ENCODE measurements at places on chromosomes 1 and 21.

DNA sequence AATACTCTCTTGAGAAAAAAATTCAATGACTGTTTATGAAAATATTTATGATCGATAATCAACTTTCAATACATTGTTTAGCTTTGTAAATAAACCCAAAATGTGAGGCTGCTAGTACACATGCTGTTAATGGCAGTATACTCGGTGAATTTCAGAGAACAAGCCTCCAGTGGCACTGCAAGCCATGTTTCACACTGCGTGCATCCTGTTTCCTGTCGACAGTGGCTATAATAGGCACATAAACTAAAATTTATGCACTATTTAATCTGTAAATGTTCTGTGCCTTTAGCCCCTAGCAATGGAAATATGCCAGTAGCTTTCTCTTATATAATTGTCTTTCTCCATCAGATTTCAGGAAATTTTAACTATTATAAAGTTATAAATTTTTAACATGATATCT, 26.3 kb upstream of the RGS18 start:
- no peak for DNase-seq

GRCh38 chr1:23825762-23826522, 713 bp upstream of the HMGCL start:
- no peak for DNase-seq

DNA sequence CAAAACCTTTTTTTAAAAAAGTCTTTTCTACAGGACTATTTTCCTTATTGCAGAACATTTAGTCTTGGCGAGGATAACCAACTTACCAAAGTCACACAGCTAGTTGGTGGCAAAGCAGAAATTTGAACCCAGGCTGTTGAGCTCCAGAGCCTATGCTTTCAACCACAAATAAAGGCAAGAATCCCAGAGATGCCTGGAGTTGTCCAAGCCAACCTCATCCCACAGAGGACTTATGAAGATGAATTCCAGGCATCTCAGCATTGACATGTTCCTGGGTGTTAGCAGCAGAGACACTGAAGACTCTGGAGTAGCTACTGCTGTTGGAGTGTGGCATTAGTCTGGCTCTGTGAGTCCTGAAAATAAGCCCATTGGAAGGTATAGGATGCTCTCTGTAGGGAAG, 287.6 kb upstream of the C1orf105 start:
- no peak for DNase-seq

DNA sequence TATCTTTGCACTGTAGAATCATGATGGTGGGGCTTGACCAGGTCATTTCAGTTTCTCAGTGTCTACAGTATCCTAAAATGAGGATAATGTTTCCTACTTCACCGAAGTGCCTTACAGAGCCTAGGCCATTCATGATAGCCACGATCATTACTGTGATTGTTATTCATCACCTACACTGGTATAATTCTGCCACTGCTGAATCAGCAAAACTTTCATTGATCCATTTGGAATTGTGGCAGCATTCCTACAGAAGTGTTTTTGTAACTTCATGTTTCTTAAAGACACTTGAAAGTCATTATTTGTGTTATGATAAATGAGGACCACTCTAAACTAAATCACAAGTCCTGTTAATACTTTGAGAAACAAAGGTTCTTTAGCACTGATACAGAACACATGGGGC, 6.0 kb upstream of the PLPPR5 start:
- DNase-seq = no peak

DNA sequence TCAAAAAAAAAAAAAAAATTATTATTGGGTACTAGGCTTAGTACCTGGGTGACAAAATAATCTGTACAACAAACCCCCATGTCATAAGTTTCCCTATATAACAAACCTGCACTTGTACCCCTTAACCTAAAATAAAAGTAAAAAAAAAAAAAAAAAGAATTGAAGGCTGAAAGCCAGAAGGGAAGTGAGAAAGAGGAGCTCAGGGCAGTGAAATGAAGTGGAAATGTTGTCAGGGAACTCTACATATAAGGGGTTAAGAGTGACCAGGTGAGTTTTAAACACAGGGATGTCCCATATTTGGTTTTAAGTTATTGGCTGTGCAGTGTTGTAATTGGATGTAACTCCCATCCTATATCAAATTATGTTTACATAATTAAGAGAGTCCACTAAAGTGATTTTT, 85.7 kb upstream of the ABCD3 start:
- DNase-seq = no peak

- DNase-seq = no peak
Observed at GRCh38 chr1:229347528-229347927, 4.7 kb upstream of the CCSAP start.

- no peak for DNase-seq
Observed at GRCh38 chr1:198904321-198904720, 265.5 kb downstream of the PTPRC start.

DNA sequence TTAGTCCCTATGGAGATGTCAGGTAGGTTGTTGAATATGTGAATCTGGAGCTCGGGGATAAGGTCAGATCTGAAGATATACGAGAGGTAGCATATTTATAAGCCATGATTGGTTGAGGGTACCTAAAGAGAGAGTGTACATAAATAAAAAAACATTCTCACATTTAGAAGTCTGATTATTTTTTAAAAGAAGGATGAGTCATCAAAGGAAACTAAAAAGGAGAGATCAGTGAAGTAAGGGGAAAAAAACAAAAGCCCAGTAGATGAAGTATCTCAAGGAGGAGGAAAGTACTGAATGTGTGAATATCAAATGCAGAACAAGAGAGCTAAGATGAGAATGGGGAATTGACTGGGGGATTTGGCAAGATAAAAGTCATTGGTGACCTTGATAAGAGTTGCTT, 15.7 kb upstream of the ANGPTL1 start:
- DNase-seq = no peak

GRCh38 chr1:182367926-182368325, 23.7 kb downstream of the GLUL start:
- no peak for DNase-seq

DNA sequence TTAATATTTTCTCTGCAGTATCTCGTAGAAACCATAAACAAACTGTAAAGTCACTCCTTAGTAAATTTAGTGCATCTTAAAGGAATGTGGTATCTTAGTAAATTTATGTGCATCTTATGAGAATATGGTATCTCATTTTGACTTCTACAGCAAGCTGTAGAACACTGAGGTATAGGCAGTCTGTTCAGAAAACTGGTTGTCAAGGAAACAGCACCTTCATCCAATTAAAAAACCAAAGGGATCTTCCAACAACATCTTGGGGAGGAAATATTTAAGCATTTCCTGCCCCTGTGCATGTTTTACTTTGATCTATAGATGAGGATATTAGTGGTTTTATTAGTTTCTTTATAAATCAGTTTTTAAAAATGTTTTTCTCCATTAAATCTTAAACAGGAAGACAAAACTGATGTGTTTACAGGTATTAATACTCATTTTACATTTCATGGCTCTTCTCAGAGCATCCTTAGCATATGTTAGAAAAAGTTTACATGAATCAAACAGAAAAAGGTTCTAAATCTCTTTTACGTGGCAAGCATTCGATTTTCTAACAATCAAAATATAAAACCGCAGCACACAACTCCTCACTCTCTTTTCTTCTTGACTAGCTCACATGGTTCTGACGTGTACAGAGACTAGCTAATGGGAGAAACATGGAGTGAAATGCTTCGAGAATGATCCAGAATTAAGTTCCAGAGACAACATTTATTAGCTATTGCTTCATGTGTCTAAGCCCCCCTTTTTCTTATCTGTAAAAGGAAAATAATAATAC, 668.8 kb downstream of the PTPRC start:
- no peak for DNase-seq

DNA sequence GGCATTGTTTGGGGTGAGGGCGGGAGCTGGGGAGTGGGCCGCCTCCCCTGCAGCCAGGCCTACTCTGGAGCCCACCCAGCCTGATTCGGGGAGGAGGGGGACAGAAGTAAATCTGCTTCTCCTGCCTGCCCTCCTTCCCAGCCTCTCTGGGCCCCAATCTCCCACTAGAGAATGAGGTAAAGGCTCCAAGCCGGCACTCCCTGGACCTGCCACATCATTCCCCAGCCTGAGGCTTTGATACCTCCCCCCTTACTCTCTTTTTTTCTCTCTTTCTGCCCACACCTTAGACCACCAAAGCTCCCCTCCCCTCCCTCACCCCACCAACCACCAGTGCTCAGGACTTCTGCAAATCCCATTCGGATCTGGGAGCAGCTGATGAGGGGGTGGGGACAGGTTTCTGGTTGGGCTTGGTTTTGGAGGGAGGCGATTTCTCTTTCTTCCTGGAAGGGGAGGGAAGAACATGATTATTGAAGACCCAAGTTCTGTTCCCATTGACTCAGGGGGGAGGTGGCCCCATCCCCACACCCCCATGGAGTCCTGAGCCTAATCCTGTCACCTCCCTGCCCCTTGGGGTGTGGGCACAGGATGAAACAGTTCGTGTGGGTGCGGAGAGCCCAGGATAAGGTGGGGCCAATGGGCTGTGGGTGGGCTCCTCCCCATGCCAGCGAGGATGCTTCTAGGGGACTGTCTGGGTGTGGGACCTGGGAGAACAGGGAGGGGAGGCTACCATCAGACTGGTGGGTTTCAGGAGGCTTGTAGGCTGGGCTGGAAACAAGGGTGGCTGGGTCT, 1.3 kb downstream of the MAP7D1 start:
- DNase-seq = no peak

DNA sequence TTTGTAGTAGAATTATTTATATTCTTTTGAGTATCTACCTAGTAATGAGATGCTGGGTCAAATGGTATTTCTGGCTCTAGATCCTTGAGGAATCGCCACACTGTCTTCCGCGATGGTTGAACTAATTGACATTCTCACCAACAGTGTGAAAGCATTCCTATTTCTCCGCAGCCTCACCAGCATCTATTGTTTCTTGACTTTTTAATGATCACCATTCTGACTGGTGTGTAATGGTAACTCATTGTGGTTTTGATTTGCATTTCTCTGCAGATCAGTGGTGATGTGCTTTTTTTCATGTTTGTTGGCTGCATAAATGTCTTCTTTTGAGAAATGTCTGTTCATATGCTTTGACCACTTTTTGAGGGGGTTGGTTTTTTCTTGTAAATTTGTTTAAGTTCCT, 15.3 kb upstream of the IL23R start:
- DNase-seq = no peak

DNA sequence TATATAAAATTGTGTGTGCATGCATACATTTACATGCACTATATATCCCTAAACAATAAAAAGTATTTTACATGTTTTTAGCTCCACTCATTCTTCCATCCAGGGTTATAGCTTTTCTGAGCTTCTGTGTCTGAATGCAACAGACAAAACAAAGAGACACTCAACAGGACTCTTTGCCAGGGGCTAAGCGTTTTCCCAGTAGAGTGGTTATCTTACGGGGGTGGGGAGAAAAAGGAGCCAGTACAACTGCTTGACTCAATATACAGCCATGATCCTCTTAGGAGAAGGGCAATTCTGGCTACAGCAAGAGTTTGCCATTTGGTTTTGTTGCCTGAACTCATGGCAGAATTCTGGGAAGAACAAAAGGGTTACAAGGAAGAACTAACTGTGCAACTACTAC, 14.6 kb upstream of the PPP2R5A start:
- DNase-seq = no peak

DNA sequence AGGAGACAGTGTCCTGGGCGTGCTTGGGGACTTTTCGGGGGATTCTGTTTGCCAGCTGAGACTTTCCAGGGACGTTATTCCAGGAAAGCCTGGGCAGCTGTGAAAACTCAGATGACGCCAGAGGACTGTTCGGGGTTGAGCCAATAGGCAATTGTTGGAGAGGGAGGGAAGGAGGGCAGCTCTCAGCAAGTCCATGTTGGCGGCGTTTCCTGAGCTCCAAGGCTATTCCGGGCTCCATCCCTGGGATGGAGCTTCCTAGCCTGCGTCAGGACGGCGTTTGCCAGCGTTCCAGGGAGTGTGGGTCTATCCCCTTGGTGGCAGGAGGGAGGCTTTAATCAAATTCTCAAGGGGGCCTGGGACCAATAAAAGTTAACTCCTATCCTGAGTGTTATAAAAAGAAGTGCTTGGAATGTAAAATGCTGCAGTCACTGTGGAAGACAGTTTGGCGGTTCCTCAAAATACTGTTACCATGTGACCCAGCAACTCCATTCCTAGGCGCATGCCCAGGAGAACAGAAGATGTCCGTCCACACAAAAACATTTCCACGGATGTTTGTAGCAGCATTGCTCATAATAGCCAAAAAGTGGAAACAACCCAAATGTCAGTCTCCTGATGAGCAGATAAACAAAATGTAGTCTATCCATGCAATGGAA, 15.2 kb downstream of the SLC27A3 start:
- DNase-seq = no peak

DNA sequence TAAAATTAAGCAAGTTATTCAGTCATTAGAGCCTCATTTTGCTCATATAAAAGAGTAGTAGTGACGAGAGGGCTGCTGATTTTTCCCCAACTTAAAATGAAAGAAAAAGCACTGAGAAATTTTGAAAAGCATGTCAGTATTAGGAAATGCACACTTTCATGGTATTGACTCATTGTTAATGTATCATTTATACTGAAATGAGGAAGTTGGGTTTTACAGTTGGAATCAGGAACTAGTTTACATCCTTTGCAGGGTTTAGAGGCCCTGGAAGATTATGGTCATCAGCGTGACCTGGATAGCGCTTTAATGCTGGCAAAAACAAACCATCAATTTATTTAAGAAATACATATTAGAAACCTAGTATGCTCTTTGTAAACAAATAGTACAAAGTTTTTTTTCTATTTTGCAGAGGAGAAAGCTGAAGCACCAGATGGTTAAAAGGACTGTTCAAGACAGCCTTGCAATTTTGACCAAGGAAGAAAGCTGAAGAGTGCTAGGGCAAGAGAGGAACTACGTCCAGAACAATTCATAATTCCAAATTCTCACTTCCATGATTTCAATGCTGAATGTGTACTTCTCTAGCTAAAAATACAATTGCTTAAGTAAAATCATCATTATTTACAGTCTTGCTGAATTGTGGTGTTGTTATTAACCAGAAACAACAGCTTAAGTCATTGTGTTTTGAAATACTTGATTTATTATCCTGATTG, 94.8 kb upstream of the SGIP1 start:
- no peak for DNase-seq

DNA sequence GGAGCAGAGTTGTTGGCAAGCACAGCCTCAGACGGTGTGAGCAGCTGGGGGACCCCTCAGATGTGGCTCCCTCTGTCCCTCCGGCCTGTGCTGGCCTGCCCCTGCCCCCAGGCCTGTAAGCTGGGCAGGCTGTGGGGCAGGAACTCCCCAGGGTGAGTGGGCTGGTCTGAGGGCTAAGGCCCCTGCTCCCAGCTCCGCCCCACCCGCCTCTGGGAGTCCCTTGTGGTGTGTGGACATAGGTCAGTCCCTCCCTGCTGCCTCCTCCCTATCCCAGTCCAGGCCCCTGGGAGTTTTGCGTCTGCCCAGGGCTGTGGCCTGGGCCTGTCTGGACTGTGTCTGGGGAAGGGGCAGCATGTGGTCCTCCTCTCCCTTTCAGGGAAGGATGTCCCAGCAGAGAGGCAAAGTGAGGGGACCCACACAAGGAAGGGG, 3.6 kb upstream of the VWA1 start:
- DNase-seq = no peak
